Osteocyte (in vitro differentiated cells): ENCODE measurements at places on chromosomes 7 and 10.
A peak's percentile ranks its signal among the peaks of the same experiment; 100 is the strongest.

- no peak for DNase-seq
Observed at GRCh38 chr10:35011771-35012191, 78.4 kb downstream of the CUL2 start.

- no peak for DNase-seq
Observed at GRCh38 chr7:150855476-150856302, 3.4 kb downstream of the AOC1 start.

DNA sequence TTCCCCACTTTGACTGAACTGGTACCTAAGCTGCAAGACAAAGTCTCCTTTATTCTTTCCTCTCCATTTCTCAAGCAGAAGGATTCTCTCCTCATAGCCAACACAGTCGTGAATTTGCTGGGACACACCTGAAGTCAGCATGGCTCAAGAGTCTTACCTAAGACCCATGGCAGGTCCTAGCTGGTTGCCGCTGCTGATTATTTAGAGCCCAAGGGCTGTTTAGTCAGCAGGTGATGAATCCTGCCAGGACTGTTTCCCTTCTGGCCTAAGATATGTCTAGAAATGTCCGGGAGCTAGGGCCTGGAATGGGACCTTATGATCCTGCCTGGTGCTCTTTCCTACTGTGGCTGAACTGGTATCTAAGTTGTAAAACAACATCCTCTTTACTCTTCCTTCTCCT lies 82.8 kb downstream of the AHCYL2 start:
- DNase-seq: no peak

DNA sequence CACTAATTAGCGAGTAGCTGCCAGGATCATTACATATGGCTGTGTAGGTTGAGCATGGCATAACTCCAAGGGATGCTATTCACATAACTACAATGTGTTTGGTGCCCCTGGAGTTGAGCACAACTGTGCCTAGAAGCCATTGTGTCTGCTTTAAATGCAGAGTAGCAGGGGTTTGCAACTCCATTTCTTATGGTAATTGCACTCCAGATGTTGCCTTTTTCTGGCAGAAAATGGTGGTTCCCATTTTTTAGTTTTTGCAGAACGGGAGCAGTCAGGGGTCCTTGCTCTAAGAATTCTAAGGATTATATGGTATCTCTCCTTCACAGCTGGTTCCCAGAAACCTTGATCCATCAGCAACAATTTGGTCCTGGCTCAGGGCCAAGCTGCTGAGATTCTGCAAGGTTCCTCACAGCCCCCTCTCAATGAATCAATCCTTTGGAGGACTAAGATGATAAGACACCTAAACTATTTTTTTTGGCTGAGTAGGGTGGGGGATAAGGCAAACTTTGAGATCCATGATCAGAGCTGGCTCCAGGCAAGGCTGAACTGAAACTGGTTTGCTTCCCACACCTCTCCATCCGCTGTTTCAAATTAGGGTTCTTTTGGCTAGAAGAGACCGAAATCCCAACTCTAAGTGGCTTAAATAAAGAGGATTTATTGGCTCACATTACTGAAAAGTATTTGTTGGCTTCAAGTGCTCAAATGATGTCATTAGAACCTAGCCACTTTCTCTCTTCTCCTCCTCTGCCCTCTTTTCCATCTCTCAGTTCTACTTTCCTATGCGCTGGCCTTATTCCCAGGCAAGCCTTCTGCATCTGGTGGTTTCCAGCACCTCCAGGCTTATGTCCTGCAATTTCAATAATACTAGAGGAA lies 97.5 kb upstream of the CCDC6 start:
- DNase-seq: no peak

DNA sequence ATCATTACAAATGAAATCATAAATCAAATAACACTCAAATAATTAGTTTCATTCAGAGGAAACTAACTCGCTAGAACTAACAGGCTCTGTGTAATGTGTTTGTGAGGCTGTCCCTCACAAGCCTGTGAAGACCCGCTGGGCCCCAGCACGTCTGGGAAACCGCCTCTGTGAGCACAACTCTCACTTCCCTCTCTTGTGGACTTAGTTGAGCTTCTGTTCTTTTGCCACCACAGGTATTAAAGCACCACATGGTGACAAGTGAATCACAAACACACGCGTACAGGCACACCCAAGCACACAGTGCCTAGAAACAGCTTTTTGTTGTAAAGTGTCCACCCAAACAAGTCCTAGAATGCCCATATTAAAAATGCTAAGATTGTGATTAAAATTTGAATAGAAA lies 51.0 kb downstream of the ZNF777 start:
- DNase-seq: no peak

- DNase-seq: no peak
Observed at GRCh38 chr7:28418311-28418710, 6.0 kb downstream of the CREB5 start.

DNA sequence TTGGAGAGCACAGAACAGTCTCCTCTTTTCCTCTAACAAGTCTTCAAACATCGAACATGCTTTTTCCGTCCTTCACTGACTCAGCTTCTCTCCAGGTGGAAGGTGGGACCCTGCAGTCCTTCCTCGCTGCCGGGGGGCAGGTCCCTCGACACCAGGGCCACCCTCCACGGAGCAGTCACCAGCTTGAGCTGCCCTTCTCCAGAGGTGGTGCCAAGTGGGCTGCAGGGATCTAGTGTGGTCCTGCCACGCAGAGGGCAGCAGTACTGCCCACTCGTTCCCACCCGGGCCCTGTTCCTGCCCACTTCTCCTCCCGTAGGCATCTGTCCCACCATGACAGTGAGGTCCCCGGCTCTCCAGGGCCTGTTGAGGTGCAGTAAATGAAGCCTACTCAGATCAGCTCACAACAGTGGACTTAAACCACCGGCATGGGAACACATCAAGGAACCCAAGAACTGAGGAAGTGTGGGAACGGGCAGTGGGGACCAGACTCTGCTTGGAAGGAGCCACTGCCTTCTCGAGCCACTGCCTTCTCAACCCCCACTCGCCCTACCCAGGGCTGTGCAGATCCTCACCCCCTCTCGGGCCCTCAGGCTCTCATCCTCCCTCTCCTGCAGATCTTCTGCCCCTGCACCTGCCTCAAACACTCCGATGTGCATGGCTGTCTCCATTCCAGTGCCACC lies 153.9 kb downstream of the OAT start:
- no peak for DNase-seq

DNA sequence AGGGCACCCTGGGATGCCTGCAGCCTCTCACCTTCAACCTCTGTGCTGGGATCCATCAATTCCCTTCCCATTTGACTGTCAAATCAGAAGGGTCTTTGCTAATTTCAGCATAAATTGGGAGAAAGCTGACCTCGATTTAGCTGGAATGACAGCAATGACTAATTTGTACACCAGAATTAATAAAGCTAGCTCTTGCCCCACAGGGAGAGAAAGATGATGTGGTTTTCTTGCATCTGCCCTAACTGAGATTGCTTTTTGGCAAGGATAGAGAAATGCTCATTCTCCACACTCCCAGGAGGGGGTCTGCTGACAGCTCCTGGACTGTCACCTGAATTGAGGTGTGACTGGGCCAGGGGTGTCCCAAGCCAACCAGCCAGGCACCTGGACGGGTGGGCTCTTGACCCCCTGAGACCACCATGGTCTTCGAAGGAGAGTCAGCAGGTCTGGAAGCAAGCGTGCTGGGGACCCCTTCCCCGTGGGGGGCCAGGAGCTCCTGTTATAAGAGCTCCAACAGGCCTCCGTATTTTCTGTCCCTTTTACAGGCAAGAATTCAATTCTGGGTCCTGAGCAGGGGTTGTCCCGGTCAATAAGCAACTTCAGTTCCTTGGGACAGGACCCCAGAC lies 42.1 kb downstream of the RBM17 start:
- DNase-seq: no peak

DNA sequence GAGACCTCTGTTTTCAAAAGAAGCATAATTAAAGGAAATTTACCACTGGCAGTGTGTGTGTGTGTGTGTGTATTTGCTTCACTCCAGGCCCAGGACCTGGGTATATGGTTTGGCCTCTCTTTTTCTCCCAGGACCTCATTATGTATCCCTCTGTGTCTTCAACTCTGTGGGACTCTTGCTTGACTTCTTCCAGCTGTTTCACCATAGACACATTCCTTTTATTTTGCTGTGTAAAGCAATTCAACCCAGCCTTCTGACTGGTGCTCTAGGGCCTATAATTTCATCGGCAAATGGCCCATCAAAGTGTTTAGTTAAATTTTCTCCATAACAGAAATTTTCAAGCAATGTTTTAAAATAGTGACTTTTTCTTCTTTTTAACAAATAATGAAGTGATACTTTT lies 954.3 kb downstream of the CNTNAP2 start:
- no peak for DNase-seq

- peak; percentile 97 for DNase-seq
Observed at GRCh38 chr7:149624419-149625339, 127.1 kb upstream of the ZNF746 start.

DNA sequence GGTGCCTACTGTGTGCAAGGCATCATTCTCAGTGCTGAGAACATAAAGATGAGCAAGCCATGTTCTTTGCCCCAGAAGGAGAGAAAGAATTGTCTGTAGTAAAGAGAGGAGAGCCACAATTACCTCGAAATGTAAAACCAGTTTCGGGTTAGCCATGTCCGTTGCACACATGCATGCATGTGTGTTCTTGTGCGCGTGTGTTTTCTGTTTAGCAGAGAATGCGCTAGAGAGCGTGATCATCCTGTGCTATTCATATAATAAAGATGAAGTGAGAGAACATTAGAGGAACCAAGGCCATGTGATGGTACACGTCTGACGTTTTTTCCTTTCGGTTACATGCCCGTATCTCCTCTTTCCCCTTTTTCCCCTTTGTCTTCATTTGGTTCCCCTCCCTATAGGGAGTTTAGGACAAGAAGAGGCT lies 158.2 kb downstream of the CELF2 start:
- no peak for DNase-seq

DNA sequence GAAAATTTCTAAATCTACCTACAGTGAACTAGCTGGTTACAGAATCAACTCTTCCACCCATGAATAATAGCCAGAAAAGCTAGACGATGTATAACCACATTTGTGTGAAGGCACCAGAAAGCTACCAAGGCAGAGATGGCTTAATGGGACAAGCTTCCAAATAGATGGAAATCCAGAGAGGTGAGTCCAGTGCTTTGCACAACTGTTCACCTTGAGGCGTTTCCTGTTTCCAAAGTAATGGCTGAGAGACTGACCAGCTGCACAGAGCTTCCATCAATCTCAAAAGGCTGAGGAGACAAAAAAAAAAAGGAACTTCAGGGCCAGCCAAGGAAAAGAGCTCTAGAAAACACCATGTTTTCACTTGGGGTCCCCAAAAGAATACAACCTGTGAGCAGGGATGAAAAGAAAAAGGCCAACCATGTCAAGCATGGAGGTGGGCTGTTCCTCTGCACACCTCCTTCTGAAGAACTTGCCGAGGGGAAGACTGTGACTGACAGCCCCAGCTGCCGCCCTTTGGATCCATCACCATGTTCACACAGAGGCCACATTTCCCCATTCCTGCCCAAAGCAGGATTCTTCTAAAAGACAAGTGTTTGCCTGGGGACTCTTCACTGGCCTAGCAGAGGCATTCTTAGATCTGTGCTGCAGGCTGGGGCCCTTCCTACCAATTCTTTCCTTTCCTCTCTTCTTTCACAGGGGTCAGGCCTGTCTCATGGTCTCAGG lies 72.9 kb downstream of the ARHGAP21 start:
- DNase-seq: no peak

DNA sequence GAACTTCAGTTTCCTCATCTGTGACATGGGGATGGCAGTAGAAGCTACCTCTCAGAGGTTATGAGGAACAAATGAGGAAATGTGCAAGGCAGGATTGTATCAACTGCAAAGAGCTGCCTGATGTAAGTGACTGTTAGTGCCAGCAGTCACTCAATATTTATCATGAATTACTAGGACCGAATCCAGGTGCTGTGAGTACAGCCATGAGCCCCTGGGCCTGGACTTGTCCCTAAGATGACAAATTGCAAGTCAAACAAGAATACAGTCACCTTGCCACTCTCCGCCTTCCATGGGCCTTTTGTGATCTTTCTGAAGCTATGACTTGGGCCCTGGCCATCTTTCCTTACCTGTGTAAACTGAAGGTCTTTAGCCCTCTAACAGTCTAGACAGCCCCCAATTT lies 27.7 kb upstream of the TLX1 start:
- DNase-seq: no peak

DNA sequence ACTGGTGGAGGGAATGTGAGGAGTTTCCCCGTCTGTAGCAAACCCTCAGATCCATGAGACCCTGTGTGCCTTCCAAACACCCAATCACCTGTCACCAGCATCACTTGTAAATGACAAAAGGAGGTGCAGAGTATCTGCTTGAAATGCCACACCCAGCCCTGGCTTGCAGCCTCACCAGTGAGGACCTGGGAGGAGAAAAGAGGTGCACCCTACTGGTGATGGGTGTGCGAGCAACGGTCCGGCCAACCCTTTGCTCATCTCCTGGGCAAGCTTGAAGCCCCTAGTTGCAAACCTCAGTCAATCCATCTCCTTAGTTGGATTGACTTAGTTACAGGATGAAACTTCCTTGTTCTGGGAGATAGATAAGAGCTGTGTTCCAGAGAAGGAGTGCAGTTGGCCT lies 62.4 kb upstream of the WAPL start:
- DNase-seq: no peak

- DNase-seq: no peak
Observed at GRCh38 chr10:77989081-77989724, 40.1 kb downstream of the POLR3A start.

DNA sequence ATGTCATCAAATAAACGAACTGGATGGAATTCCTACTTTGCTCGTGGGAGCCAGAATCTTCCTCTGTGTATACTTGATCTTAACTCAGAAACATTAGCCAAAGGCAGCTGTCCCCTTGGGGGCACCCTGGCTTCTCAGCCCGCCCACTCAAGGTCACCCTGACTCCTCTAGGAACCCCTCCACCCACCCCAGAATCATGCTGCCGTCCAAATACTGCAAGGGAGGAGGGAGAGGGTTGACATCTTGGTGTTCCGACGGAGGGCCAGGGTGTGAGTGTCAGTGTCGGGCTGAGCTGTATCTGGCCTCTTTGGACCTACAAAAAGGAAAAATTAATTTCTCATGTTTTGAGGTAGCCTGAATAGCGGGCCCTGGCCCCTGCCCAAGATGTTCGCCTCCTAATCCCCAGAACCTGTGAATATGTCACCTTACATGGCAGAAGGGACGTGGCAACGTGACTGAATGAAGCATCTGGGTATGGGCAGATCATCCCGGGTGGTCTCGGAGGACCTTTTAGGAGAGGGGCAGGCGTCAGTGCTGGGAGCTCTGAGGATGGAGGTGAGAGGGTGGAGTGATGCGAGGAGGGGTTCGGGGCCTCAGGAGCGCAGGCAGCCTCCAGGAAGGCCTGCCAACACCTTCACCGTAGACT lies 40.5 kb upstream of the RBM33 start:
- no peak for DNase-seq

GRCh38 chr7:24494832-24495231 lies 78.4 kb upstream of the PALS2 start:
- DNase-seq: no peak

DNA sequence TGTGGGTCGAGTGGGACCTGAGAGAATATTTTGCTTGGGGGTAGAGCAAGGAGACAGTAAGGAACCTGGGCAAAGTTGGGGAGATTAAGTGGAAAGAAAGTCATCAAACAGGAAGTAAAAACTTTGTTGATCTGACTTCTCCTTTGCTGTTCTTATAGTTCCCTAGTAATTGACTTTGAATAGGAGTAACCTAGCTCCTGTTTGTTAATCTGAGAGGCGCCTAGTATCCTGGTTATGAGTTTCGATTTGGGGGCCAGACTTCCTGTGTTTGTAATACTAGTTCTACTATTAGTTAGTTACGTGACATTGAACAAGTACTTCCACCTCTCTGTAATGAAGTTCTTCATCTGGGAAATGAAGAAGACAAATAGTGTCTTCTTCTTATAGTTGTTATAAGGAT lies 99.1 kb downstream of the ZNF365 start:
- DNase-seq: no peak
